ENCODE measurements at places on chromosomes 2 and 18. TPM values are rescaled to one million over a fixed set of nuclear protein-coding genes. Genes with fewer than 3 reads are reported as not detected.
A peak's percentile ranks its signal among the peaks of the same experiment; 100 is the strongest.

DNA sequence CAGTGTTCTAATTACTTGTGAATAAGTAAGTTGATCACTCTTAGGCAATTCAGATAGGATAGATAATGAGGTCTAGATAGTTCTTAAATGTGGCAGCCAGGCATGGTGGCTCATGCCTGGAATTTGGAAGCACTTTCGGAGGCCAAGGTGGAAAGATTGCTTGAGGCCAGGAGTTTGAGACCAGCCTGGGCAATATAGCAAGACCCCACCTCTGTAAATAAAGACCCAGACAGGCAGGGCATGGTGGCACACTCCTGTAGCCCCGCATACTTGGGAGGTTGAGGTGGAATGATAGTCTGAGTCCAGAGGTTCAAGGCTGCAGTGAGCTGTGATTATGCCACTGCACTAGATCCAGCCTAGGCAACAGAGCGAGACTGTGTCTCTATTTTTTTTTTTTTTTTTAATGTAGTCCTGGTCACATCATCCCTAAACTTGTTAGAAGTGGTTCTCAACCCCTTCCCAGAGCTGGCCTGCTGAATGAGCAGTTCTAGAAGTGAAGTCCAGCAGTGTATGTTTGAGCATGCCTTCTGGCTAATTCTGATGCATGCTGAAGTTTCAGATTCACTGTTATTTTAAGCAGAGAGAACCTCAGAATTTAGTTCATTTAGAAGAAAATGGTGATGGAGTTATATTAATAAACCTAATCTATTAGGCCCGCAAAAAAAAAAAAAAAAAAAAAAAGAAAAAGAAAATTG is 306.2 kb downstream of the PRKCE start:
- no peak for DNase-seq

DNA sequence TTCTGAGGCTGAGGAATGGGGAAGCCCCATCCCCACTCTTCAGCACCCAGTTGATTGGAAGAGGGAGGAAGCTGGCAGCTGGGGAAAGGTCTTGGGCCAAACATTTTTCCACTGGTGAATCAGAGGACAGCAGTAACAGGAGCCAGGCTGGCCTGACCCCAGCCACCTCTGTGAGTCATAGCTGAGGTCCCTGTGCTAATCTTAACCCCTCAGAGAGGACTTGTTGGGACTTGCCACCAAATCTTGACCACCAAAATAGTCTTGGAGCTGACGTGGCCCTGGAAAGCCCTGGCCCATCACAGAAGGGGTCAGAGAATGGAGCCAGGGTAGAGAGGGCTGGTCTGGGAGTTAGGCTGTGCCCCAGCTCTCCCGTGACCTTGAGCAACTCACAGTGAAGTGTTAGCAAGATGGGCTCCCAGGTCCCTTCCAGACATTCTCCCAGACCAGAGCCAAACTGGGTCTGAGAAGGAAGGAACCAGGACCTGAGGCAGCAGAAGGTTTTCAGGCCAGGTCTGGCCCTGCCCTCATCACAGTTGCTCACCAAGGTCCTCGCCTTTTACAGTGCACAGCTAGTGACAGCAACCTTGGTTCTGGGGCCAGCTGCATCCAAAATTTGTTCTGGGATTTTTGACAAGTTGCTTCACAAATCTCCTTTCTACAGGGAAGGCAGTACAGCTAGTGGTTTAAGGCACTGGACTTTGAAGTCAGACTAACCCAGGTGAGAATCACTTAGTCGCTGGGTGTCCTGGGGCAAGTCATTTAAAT is 266.6 kb downstream of the CYP26B1 start:
- DNase-seq, result peak; percentile 75

GRCh38 chr2:100070078-100070477 is 72.3 kb downstream of the AFF3 start:
- peak; percentile 39 for DNase-seq

The FN1 gene
- 3,444 TPM for total RNA-seq

GRCh38 chr2:208594642-208595385 is 188.2 kb downstream of the PTH2R start:
- DNase-seq, result no peak

GRCh38 chr2:52141076-52141475 is 1109.1 kb upstream of the NRXN1 start:
- DNase-seq, result no peak

GRCh38 chr18:69097349-69097748 is 299.5 kb downstream of the CCDC102B start:
- DNase-seq, result no peak

DNA sequence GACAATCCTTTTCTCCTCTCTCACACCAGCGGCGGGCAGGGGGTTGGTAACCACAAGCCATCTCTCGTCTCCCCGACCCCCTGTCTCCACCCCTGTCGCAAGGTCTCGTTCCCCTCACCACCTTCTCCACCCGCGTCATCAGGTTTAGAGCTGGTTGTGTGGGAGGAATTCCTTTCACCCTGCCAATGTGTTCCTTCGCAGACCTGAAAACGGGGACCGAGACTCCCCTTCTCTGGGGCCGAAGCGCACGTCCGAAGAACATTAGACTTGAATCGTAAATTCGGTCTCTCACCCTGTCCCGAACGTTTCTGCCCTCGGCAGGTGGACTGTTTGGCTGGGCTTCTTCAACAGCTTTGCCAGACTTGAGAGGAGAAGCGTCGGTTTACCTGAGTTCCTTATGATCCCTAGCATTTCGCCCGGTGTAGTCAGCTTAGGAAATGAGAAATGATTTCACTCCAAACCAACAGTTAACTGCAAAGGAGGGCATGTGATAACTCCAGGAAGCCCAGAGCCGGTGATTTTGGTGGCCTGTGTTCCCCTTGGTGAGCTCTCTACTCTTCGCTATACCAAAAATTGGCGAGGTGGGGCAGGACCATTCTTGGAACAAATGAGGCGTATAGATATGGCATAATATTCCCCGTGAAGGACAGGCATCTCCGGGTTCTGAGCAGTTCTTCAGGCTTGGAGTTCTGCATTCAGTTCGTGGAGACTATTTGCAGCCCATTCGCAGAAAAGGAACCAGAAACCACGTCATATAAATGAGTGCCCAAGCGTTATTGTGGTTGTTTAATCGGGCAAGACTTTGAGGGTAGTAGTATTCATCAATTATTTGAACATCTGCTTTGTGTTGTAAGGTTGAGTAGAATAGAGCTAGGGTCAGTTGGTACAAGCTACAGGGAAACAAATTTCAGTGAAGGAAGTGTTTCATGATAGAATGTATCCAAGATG is 694 bp downstream of the CFAP36 start:
- peak; percentile 51 for DNase-seq

The TMEM37 gene
- total RNA-seq, result 2.6 TPM

DNA sequence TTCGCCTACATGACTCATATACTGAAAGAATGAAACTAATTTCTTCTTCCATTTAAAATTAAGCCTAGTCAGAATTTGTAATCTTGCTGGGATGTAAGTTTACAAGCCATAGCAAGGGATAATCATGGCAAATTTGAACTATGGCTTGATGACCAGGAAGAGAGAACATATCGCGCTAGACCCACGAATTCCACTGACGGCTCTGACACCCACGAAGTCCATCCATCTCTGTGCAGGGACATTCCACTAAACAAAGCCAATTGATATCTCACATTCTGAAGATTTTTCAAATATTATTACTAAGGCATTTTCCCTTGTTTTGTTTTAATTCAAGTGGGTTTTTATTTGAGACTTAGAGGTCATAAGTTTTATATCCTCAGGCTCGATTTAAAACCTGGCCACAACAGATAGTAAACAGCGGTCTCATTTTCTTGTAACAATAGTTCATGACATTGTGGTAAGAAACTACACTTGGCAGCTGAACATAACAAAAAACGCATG is 113.0 kb downstream of the QPCT start:
- DNase-seq, result peak; percentile 88

DNA sequence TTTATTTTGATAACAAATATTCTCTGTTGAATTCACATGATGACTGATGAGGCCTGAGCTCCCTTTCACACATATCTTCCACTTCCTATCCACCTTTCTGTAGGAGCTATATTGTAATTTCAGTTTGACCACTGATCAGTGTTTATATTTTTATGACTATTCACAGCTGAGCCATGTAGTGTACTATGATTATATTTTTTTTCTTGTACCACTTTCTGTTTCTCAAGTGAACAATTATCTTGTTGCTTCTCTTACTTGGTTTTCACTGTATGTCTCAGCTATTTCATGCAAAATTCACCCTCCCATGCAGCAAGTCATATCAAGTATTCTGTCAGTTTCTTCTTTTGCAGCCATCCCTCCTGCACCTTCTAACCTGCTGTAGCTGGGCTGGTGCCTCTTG is 78.4 kb downstream of the TMEM247 start:
- no peak for DNase-seq

GRCh38 chr2:233705911-233706506 is 6.7 kb upstream of the UGT1A5 start:
- DNase-seq, result peak; percentile 56

The NYAP2 gene
- not detected for total RNA-seq

DNA sequence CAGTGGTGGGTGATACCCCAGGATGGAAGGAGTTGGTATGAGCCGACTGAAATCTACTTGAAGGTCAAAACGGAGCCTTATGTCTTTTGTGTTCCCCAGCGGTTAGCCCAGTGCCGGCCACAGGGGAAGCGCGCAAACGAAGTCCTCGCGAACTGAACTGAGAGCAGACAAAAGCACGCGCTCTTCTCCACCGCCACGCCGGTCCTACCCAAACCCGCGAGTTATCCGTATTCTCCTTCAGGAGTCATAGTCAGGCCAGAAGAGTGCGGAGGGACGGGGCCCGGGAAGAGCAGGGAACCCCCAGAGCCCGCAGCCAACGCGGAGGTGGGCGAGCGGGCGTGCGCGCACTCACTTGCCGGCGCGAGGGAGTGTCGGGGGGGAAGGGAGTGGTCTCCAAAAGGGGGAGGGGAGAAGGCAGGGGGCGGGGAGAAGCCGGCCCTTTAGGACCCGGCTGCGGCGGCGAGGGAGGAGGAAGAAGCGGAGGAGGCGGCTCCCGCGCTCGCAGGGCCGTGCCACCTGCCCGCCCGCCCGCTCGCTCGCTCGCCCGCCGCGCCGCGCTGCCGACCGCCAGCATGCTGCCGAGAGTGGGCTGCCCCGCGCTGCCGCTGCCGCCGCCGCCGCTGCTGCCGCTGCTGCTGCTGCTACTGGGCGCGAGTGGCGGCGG is at the start of gene IGFBP2:
Gene IGFBP2 (plus strand): TSS at position 469 of the 664 bp plus-strand sequence. CDS start 104 bp downstream, at position 573.
- peak; percentile 46 for DNase-seq

The ALK gene
- under 0.01 TPM for total RNA-seq

DNA sequence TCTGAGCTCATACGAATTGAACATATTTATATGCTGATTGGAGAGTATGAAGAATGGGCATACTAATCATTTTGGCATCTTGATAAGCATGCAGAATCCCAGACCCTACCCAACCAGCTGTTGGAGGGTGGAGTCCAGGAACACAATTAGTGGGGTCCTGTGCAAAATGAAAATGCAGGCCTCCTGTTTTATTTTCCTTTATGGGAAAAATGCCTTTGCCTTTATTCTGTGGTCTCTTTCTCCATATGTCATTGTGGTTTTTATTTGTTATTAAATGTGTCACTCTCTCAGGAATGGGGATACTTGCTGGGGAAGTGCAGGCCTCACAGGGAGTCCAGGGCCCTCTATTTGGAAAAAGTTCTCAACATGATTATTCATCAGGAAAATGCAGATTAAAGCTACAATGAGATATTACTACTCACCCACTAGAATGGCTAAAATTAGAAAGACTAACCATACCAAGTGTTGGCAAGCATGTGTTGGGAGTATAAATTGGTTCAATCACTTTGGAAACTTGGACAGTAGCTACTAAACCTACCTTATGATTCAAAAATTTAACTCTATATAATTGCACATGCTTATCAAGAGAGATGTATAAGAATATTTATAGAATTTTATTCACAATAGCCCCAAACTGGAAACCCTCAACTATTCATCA is 223.1 kb upstream of the FBXO11 start:
- peak; percentile 23 for DNase-seq
